ENCODE measurements at places on chromosomes 3 and 15.
A peak's percentile ranks its signal among the peaks of the same experiment; 100 is the strongest.

DNA sequence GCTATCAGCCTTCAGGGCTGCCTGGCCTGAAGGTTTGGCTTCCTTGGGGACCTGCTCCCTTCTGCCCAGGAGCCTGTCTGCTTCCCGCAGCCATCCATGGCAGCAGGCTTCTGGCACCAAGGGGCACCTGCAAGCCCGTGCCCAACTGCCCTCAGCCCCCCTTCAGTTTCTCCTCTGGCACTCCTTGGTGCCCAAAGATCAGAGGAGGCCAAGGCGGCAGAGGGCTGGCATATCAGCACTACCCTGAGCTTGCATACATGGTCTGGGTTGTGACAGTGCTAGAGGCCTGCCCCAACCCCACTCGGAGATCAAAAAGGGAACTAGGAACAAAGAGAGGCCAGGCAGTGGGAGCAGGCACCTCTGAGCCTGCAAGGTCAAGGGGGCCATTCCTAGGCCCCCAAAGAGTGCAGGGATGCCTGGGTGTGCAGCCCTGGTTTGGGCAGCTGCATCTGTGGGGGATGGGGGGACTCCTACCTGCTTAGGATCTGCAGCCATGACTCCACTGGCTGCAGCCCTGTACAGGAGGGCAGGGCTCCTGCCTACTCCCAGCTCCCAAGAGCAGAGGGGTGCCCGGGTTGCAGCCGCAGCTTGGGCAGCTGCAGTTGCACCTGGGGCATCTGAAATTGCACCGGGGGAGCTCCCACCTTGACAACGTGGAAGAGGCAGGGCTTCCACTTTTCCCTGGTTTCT lies 76.2 kb upstream of the TP63 start:
- DNase-seq, result no peak

- DNase-seq, result peak; percentile 49
Observed at GRCh38 chr15:60804986-60805949, 326.3 kb upstream of the ICE2 start.

DNA sequence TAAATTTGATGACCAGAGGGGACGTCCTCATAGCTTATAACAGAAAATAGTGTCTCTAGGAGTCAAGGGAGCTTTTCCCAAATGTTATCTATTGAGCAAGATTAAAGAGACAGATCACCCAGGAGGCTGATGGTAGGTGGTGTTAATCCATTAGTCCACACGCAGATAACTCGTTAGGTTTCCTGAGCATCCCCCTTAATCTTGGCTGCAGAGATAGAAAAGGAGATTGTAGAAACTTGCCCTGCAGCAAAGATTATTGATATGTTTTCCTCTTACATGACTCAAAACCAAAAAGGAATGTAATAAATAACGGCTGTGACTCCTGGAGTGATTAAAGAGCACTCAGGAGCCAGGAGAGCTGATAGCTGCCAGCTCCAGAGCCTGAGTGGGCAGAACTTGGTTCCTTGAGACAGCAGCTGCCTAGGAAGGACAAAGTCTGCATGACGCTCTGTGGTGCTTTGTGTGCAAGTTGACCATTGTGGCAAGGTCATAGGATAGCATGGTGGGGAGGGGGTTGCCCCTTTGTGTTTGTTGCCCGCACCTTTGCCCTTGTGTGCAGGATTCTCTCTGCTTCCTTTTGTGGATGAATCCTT lies 234.8 kb downstream of the PTPRG start:
- DNase-seq, result peak; percentile 32

DNA sequence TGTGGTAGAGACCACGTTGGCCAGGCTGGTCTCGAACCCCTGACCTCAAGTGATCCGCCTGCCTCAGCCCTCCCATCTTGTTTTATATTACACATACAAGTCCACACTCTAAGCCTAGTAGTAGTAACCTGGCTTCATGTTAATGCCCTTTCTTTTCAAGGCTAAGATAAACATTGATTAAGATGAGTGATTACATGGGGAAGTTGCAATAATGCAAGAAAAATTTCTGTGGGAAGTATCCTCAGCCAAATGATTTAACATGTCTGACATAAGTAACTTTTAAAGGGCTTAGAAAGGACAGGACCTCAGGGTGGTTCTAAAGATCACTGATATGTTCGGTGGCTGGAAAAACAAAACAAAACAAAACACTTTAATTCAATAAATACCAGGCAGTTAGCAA lies 72.1 kb downstream of the SFMBT1 start:
- peak; percentile 52 for DNase-seq

- DNase-seq, result no peak
Observed at GRCh38 chr3:143283432-143284128, 164.0 kb downstream of the CHST2 start.

DNA sequence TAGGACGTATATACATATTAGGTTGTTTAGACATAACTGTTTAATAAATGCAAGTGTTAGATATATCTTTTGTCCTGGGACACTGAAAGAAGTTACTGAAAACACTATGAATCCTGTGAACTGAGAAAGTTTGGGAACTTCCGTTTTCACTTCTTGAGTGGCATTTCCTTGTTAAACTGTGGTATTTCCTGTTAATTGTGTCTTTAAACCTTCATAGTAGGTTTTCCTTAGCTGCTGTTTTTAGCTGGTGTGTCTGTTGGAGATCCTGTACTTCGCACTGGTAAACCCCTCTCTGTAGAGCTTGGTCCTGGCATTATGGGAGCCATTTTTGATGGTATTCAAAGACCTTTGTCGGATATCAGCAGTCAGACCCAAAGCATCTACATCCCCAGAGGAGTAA lies 37.1 kb downstream of the ATP6V1A start:
- DNase-seq, result no peak

DNA sequence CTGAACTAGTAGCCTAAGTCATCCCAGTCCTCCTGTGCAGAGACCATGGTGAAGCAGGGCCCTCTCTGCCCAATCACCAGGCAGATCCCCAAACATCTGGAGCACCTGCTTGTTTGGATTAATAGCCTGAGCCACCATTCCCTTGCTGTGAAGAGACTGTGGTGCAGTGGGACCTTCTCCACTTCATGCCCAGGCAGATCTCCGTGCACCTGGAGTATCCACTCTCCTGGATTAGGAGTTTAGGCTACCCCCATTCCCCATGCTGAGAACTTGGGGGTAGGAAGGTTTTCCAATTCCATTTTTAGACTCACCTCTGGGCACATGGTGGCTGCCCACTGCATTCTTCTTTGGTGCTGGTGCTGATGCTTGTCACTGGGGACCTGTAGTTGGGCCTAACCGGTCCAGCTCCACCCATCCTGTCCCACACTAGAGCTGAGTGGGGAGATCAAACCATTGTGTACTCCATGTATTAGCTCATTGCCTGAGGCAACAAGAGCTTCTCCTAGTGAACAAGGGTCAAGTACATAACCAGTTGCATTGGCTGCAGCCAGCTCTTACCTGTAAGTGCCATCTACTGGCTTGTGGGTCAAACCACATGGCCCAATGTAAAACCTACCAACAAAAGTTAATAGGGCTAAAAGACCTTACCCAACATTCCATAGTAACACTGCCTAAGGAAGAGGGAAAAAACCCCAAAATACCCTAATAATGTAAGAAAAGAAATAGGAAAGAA lies 382.5 kb upstream of the CBLB start:
- no peak for DNase-seq

DNA sequence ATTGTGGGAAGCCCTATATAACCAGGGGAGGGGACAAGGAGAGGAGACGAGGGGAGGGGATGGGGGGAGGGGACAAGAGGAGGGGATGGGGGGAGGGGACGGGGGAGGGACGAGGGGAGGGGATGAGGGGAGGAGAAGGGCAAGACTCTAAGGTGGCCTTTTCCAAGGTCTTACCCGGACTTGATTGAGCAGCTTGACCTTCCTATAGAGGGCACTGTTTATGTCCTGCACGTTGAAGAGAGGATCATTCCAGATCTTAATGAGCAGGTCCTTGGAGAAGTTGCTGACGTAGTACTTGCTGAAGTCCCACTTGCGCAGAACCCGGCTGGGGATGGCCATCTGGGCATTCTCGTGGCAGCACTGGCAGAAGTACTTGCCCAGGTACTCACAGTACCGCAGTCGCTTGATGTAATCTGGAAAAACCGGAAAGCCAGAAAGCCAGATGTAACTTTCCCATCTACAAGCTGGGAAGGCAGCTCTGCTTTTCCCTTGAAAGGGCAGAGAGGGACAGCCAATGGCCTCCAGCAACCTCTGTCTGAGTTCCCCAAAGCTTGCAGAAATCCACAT lies 55.7 kb downstream of the RUBCN start:
- DNase-seq, result no peak

- DNase-seq, result peak; percentile 48
Observed at GRCh38 chr15:89416339-89417183, 79.8 kb downstream of the RHCG start.

GRCh38 chr3:8532251-8532871 lies 30.7 kb downstream of the LMCD1 start:
- DNase-seq, result peak; percentile 64

DNA sequence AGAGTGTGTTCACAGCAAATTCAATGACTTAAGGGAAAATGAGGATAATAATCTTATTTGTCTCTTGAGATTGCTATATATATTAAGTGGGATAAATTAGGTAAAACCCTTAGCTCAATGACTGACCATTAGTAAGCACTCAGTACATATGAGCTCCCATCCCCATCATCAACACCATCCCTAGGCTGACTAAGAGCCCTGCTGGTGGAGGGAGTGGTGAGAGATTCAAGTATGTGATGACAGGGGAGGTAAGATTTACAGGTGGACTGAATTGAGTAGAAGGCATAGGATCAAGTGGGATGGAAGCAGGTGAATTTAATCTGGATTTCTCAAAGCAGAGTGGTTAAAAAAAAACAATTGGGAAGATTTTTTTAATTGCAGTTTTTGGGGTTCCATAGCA lies 21.0 kb upstream of the LRRN1 start:
- no peak for DNase-seq

DNA sequence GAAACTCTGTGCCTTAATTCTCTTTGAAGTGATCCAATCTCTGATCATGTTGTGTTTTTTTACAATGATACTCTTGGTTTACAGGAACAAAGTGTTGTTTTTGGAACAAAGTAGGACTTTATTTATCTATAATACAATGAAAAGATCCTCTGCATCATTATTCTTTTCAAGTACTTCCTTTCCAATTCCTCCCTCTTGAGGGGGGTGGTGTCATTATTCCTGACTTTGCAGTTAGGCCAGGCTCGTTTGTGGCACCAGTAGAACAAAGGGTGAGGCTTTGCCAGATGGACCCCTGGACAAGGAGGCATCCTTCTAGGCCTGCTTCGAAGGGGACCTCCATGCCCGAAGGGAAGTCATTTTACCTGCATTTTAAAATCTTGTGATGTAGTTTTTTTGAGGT lies 41.7 kb upstream of the ZBTB38 start:
- DNase-seq, result peak; percentile 32

DNA sequence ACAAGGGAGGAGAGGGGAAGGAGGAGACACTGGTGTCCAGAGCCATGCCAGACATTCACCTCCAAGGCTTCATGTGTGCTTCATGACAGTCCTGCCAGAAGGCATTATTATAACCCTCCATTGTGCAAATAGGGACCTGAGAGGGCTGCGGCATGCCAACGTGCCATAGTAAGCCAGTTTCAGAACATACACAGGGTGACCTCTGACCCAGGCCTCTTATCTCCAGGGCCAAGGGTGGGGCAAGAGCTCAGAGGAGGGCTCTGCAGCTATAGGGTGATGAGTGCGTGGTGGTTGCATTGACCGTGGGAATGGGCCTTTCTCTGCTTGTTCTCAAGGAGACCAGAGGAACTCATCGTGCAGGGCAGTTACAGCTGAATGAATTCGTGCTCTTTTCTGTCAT lies 9.7 kb upstream of the ACSBG1 start:
- DNase-seq, result no peak

DNA sequence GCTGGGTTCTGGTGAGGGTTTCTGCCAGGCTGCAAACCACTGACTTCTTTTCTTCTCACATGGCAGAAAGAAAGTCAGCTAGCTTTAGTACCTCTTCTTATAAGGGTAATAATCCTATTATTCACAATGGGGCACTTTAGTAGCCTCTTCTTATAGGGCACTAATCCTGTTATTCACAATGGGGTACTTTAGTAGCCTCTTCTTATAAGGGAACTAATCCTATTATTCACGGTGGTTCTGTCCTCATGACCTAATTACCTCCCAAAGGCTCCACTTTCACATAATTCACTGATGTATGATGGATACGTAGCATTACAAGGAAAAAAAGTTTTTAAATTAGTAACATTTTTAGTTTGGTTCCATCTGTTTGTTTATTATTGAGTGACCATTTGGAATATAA lies 671.3 kb downstream of the NSUN3 start:
- DNase-seq, result no peak

DNA sequence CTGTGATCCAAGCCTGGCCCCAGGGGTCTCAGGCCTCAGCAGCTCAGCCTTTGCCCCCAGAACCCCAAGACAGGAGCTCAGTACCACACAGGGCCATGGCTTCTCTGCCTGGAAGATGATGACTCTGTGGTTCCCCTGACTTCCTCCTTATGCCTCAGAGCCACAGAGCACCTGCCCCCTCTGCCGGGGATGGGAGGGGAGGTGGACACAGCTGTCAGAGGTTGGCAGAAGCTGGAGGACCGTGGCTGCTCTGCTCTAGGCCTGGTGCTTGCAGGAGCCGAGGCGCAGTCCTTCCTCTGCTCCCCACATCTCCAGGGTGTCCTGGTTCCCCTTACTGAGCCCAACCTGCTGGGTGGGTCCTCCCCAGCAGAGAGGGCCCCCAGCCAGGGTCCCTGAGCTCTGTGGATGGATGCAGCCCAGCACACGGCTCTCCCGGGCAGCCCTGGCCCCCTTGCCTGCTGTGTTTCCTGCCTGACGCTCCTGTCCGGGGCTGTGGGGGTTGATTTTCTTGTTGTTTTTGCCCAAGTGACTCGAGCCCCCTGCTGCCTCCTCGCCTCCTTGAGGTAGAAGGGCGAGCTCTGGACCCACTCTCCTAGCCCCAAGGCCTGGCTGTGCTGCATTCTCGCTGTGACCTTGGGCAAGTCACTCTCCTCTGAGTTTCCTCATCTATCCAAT lies 36.6 kb downstream of the PSTPIP1 start:
- no peak for DNase-seq

- DNase-seq, result peak; percentile 3
Observed at GRCh38 chr15:50653156-50653743, 33.3 kb downstream of the TRPM7 start.

DNA sequence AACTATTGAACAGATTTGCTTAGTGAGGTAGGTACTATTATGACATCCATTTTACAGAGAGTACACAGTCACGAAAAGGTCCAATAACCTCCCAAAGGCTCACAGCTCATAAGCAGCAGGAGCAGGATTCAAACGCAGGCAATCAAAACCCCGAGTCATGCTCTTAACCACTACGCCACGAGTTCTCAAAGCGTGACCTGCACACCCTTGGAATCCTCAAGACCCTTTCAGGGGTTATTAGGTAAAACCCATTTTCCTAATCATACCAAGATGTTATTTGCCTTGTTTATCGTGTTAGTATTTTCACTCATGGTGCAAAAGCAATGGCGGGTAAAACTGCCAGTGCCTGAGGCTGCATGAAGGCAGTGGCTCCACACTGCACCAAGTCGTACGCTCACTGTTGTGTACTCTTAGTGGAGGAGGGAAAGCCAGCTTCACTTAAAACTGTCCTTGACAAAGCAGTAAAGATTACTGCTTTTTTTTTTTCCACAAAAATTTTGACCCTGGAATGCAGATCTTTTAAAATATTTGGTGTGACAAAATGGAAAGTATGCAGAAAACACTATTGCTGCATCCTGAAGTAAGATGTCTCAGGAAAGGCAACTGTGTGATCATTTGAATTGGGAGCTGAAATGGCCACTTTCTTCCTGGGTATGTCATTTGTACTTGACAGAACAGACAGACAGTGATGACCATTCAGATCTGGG lies 96.1 kb downstream of the IGF2BP2 start:
- DNase-seq, result peak; percentile 67

All from fibroblast of the aortic adventitia (primary cell).